ENCODE measurements at places on chromosomes 6 and 20. TPM values are rescaled to one million over a fixed set of nuclear protein-coding genes. Genes with fewer than 3 reads are reported as not detected.

- no peak overlapping the region for H3K27ac ChIP-seq
- H3K27me3 ChIP-seq, result no peaks in the 10 kb centered on the region
- H3K4me1 ChIP-seq, result no peaks in the 10 kb centered on the region
- H3K36me3 ChIP-seq, result peaks cover 6% of the 10 kb centered on the region
- no peak for DNase-seq
Observed at GRCh38 chr6:75870389-75870788, 121.3 kb downstream of the MYO6 start.

Gene RNF146
- total RNA-seq, result 42.0 TPM

Gene LAMA4
- total RNA-seq, result not detected

Gene HTR1B
- not detected for total RNA-seq

Gene USP49
- 4.3 TPM for total RNA-seq

Gene SLC22A16
- not detected for total RNA-seq

- no peaks in the 10 kb centered on the region for H3K36me3 ChIP-seq
- no peak within 1 kb of the TSS for H3K4me3 ChIP-seq
- H3K27me3 ChIP-seq, result peaks cover 85% of the 10 kb centered on the region
- H3K27ac ChIP-seq, result no peak within 1 kb of the TSS
Observed at GRCh38 chr20:36305602-36306551, at the start of gene DLGAP4. Gene DLGAP4 (plus strand): TSS chr20:36306339. CDS start chr20:36431718, 125,379 bp downstream.

Gene PPDPF
- total RNA-seq, result 355 TPM

Gene ENPP3
- total RNA-seq, result not detected

DNA sequence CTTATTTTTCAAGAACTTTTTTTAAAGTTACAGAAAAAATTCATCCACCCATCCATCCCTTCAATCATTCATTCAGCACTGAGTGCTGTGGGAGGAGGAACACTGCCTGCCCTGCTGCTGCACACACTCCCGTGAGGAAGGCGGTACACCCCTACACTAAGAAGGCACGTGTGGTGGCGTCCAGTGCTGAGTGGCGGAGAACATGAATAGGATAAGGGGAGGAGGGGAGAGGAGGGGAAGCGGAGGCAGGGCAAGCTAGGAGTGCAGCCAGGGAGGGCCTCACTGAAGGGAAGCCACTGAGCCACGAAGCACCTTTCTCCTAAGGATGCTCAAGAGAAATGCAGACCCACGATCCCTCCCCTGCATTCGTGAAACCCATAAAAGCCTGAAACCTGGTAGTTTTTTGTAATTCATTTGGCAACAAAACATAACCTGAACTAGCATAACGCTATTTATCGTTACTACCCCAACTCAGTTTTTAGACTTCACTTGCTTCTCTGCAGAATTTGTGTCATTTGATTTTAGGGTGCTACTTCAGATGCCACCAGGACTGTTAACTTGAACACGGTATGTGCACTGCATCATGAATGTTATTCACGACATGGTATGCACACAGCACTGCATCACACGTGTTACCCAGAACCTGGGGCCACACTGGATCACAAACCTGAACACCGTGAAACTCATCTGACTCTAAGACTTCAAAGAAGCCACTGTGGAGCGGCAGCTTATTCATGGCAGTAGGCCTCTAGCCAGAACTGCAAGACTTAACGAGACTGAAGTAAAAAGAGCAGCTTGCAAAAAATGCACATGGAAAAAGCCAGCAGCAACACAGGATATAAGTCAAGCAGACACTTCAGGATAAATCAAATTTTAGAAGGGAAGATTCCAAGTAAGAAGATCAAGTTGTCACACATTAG lies 3.5 kb downstream of the RNASET2 start:
- no peak overlapping the region for H3K27ac ChIP-seq
- H3K4me3 ChIP-seq, result no peak overlapping the region
- H3K36me3 ChIP-seq, result no peaks in the 10 kb centered on the region
- H3K4me1 ChIP-seq, result peaks cover 18% of the 10 kb centered on the region
- no peak for DNase-seq

DNA sequence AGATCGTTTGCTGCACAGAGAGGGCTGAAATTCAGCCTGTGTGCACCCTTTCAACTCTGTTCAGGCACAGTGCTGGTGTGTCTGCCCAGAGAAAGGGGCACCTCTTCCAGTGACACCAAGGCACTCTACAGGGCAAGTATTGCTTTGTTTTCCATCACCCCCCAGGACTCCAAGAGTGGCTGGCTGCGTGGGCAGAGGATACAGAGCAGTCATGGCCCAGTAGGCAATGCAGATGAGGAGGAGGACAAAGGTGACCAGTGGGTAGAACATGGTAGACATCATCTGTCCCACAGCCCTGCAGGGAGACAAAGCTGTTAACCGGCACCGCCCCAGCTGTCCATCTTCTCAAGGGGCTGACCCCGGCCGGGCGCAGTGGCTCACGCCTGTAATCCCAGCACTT lies 6.7 kb upstream of the NEU1 start:
- H3K27me3 ChIP-seq, result no peaks in the 10 kb centered on the region
- no peak overlapping the region for H3K4me3 ChIP-seq
- no peaks in the 10 kb centered on the region for H3K4me1 ChIP-seq
- H3K36me3 ChIP-seq, result no peaks in the 10 kb centered on the region
- DNase-seq, result no peak

- peak overlapping the region; percentile 63 for H3K27ac ChIP-seq
- no peaks in the 10 kb centered on the region for H3K36me3 ChIP-seq
- H3K4me1 ChIP-seq, result peaks cover 39% of the 10 kb centered on the region
- peak; percentile 70 for DNase-seq
- peak overlapping the region; percentile 21 for H3K4me3 ChIP-seq
Observed at GRCh38 chr20:36097337-36098151, 57.0 kb upstream of the EPB41L1 start.

DNA sequence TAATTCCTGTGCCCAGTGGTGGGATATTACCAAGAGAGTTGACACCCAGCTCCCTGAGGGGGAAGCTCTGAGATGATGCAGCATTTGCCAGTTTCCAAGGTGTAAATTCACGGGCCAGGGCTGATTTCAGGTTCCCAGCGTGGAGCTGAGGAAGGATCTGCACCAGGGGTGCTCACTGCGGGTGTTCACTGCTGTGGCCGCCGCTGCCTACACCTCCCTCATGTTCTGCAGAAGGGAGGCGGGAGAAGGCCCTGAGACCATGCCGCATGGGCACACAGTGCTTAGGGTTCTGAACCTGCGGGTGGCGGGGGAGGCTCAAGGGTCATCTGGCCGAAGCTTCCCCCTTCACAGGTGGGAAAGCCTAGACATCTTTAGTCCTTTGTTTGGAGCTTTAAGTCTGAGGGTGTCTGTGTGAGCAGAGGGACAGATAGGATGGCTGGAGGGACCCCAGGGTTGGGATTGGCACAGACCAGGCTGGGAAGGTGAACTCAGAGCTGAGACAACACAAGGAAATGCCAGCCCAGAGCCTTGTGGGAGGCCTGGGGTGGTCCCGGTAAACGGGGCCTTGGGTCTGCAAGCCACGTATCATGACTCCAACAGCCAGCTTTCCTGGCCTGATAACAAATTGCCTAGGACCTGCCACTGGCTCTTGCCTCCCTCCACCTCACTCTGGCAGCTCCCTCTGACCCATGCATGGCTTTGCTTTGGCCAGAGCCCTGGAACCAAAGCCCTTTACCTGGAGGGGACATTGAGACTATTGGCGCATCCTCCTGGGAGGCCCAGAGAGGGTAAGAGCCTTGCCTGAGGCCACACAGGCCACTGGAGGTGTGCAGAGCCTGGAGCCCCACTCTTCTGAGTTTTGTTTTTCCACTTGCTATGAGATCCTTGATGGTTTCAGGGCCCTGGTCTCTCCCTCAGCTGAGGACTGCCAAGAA lies 40.4 kb downstream of the SYNJ2 start:
- DNase-seq, result no peak
- H3K4me3 ChIP-seq, result no peak overlapping the region
- H3K36me3 ChIP-seq, result peaks cover 17% of the 10 kb centered on the region

GRCh38 chr6:3518356-3519190 lies 61.7 kb upstream of the SLC22A23 start:
- peak overlapping the region; percentile 6 for H3K4me3 ChIP-seq
- DNase-seq, result peak; percentile 99
- peaks cover 44% of the 10 kb centered on the region for H3K4me1 ChIP-seq
- no peaks in the 10 kb centered on the region for H3K36me3 ChIP-seq

- H3K27me3 ChIP-seq, result no peaks in the 10 kb centered on the region
- no peak overlapping the region for H3K27ac ChIP-seq
Observed at GRCh38 chr6:109740787-109741186, 49.7 kb downstream of the FIG4 start.

DNA sequence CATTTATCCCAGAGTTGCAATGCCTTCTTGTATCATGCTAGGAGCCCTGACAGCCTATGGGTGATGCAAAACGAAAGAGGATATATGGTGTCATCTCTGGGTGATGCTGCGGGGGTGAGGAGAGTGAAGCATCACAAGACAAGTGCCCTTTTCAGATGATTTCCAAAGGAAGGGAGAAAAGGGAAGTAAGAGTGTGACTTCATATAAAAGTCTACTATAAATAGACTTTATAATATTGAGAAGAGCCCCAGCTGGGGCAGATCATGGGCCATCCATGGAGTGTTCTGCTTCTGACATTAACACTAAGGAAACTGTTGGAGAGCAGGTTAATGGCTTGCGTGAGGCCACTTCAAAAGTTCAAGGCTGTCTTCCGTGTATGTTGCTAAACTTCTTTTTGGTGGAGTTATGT lies 4.4 kb downstream of the CD83 start:
- no peak for DNase-seq
- no peak overlapping the region for H3K4me3 ChIP-seq
- H3K4me1 ChIP-seq, result peaks cover 7% of the 10 kb centered on the region
- no peaks in the 10 kb centered on the region for H3K27me3 ChIP-seq

Gene FKBP1C
- total RNA-seq, result 0.23 TPM

Gene KIAA0408
- total RNA-seq, result not detected

DNA sequence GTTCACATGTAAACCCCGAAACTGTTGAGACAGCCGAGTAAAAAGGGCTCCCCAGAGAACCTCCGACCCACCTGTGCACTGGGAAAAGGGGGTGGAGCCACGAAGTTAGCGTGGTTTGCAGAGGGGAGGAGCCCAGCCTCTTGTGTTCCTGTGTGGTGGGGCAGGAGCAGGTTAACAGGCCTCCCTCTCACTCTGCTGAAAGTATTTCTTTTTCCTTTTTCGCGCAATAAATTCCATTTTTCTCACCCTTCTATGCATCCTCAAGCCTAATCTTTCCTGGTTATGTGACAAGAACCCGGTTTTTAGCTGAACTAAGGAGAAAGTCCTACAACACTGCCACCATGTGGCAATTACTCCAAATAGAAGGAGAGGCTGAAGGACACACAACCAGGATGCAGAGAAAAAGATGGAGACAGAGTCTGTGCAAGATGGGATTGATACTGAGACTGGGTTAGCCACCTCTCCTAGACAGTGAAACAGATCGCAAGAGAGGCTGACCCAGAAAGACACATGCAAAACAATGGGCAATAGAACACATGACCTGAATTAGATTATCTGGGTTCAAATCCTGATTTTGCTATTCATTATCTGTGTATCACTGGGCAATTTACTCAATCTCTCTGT lies 168.7 kb upstream of the PRSS16 start:
- no peak overlapping the region for H3K27ac ChIP-seq
- H3K36me3 ChIP-seq, result no peaks in the 10 kb centered on the region
- peak overlapping the region; percentile 69 for H3K4me3 ChIP-seq

- H3K4me1 ChIP-seq, result peaks cover 60% of the 10 kb centered on the region
- H3K27me3 ChIP-seq, result no peaks in the 10 kb centered on the region
- no peak overlapping the region for H3K27ac ChIP-seq
Observed at GRCh38 chr20:37911838-37912281, 8.9 kb downstream of the VSTM2L start.

- peaks cover 93% of the 10 kb centered on the region for H3K36me3 ChIP-seq
- peaks cover 26% of the 10 kb centered on the region for H3K4me1 ChIP-seq
- H3K27me3 ChIP-seq, result no peaks in the 10 kb centered on the region
- no peak overlapping the region for H3K4me3 ChIP-seq
Observed at GRCh38 chr6:41935193-41935574, 6.4 kb downstream of the CCND3 start.

Gene CST8
- not detected for total RNA-seq

- peaks cover 21% of the 10 kb centered on the region for H3K4me1 ChIP-seq
- peak; percentile 24 for DNase-seq
- H3K36me3 ChIP-seq, result no peaks in the 10 kb centered on the region
- H3K4me3 ChIP-seq, result no peak overlapping the region
- H3K27ac ChIP-seq, result peak overlapping the region; percentile 16
- H3K27me3 ChIP-seq, result no peaks in the 10 kb centered on the region
Observed at GRCh38 chr20:61757678-61758563, 307.8 kb downstream of the TAF4 start.

Gene RHAG
- total RNA-seq, result not detected

GRCh38 chr6:43455531-43456428 lies at the start of gene DLK2:
Gene DLK2 (minus strand): TSS chr6:43455548. CDS start chr6:43454825, 723 bp downstream.
- no peaks in the 10 kb centered on the region for H3K27me3 ChIP-seq
- H3K4me3 ChIP-seq, result peak within 1 kb of the TSS; percentile 83
- peak; percentile 32 for DNase-seq
- H3K27ac ChIP-seq, result peak within 1 kb of the TSS; percentile 27
- H3K4me1 ChIP-seq, result peaks cover 15% of the 10 kb centered on the region

DNA sequence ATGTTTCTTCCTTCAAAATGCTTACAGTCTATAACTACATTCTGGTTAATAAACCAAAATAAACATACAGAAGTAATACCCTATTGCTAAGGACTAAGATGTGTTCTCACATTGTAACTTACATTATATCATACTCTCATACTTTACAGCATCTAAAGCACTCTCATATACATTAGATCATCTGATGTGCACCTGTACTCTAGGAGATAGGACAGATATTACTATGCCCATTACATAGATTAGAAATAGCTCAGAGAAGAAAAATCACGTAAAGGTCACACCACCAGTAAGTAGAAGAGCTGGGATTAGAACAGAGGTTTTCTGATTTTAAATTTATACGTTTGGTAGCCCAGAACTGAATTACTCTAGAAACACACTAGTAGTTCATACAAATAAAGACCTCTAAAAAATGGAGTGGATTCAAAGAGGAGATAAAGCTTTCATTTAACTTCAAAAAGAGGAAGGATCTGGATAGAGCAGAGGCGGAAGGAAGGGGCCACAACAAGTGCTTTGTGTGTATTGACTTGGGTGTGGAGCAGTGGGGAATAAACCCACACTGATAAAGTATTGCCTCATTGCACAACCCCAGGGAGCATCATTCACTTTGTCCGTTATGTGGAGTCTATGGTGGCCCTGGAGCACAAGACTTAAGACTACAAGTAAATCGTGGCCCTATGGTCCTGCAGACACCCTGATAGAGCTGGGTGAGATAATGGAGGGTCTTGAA lies 30.9 kb downstream of the SLC2A12 start:
- no peaks in the 10 kb centered on the region for H3K27me3 ChIP-seq
- H3K27ac ChIP-seq, result no peak overlapping the region
- H3K4me3 ChIP-seq, result no peak overlapping the region
- DNase-seq, result no peak
- H3K4me1 ChIP-seq, result peaks cover 4% of the 10 kb centered on the region

- no peaks in the 10 kb centered on the region for H3K27me3 ChIP-seq
- peaks cover 14% of the 10 kb centered on the region for H3K4me1 ChIP-seq
- no peak for DNase-seq
- peak overlapping the region; percentile 96 for H3K4me3 ChIP-seq
- no peaks in the 10 kb centered on the region for H3K36me3 ChIP-seq
Observed at GRCh38 chr6:99521633-99522151, 6.5 kb upstream of the USP45 start.

Gene TRERF1
- 9.4 TPM for total RNA-seq

- peak; percentile 92 for DNase-seq
- no peak overlapping the region for H3K27ac ChIP-seq
- no peak overlapping the region for H3K4me3 ChIP-seq
- peaks cover 11% of the 10 kb centered on the region for H3K36me3 ChIP-seq
Observed at GRCh38 chr6:143328876-143329275, 121.6 kb downstream of the ADAT2 start.

Gene B3GAT2
- total RNA-seq, result not detected

Gene PGC
- not detected for total RNA-seq

GRCh38 chr20:59121714-59122565 lies 41.7 kb upstream of the ZNF831 start:
- H3K36me3 ChIP-seq, result no peaks in the 10 kb centered on the region
- H3K27me3 ChIP-seq, result peaks cover 74% of the 10 kb centered on the region
- H3K4me3 ChIP-seq, result no peak overlapping the region
- no peak for DNase-seq
- no peak overlapping the region for H3K27ac ChIP-seq
- no peaks in the 10 kb centered on the region for H3K4me1 ChIP-seq

Gene PXDC1
- 51.4 TPM for total RNA-seq

Measured in MCF 10A (cell line).